ENCODE measurements at places on chromosomes 3 and 15.

DNA sequence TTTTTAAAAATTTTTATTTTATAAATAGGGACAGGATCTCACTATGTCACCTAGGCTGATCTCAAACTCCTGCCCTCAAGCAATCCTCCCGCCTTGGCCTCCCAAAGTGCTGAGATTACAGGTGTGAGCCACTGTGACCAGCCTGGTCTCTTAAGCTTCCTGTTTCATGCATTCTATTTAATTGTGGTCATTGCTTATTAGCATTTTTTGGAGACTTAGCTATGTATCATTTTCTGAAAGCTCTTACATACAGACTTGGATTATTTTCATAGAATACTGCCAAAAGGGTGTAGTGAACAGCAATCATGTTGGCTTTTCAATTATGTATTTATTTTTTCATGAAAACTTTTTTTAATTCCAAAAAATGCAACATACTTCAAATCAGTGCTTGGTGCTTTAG is 51.5 kb upstream of the DCUN1D1 start:
- DNase-seq = no peak

- no peak for DNase-seq
Observed at GRCh38 chr15:68363353-68363752, 68.6 kb downstream of the ITGA11 start.

DNA sequence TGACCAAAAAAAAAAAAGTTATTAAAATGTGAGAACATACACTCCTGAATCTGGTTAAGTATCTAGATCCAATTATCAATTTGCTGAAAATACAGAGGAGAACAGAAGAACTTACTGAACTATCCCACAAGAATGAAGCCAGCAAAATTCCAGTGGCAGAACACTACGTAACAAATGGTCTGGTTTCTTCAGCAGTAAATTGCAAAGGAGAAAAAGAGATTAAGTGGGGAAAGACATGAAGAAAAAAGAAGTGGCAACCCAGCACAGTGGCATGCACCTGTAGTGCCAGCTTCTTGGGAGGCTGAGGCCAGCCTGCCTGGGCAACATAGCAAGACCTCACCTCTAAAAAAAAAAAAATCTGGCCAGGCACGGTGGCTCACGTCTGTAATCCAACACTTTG is 62.1 kb downstream of the LHFPL4 start:
- no peak for DNase-seq

DNA sequence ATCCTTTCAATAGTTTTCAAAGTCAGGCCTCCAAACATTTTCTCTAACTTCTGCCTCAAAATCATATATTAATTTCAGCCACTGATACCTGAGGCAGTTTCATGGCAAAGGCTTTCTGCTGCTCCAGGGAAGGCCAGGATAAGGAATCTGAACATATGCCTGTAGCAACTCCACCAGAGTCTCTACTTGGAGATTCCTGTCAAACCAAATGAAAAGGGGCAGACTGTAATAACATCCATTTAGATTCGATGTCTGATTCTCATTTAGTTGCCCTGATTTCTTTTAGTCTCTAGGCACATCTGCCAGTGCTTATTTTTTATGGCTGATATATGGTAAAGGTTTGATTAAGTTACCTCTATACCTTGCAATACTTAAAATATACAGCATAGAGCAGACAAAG is 109.6 kb upstream of the ZNF385D start:
- DNase-seq = no peak

DNA sequence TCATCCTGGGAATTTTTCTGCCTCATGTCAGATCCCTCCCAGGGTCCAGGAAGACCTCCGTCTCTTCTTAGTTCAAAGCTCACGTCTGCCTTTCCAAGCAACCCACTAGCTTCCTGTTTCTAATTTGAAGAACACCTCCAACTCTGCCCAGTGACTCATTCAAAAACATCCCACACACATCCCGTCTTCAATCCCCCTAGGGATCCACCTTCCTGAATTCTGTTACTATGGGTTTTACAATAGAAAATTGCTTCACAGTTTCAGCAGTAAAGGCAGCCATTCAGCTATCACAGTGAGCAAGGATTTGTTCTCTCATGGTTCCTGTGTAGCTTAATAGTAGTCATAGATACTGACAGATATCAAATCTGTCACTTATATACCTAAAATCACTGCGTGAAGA is 308.3 kb upstream of the CCDC54 start:
- no peak for DNase-seq

GRCh38 chr3:196149831-196150301 is 61.3 kb downstream of the ZDHHC19 start:
- no peak for DNase-seq

DNA sequence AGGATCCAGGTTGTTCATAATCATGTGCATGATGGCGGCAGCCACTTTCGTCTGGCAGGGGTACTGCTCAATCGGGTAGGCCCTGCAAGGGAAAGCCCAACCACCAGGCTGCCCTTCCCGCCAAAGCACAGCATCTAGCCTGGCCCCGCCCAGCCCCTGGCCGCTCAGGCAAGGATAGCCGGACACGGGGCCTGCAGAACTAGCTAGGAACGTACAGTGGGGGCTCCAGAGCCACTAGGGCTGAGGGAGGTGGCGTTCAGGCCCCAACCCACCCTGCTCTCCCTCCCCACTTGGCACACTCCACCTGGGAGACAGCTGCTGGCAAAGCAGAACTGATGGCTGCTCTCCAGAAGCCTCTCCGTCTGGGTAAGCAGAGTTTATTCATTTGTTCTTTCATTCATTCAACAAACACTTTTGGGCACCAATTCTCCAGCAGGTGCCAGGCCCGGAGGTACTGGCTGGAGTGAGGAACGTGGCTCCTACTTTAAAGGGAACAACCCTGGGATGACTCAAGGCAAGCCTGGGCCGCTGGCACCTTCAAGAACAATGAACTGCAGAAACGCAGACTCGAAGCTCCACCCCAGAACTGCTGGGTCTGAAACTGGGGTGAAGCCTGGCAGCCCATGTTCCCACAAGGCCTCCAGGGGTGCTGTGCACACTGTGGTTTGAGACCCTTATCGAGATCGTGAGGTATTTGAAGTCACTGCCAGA is 7.8 kb downstream of the UROC1 start:
- DNase-seq = no peak

GRCh38 chr3:76523337-76523736 is 516.6 kb upstream of the ROBO2 start:
- DNase-seq = no peak

DNA sequence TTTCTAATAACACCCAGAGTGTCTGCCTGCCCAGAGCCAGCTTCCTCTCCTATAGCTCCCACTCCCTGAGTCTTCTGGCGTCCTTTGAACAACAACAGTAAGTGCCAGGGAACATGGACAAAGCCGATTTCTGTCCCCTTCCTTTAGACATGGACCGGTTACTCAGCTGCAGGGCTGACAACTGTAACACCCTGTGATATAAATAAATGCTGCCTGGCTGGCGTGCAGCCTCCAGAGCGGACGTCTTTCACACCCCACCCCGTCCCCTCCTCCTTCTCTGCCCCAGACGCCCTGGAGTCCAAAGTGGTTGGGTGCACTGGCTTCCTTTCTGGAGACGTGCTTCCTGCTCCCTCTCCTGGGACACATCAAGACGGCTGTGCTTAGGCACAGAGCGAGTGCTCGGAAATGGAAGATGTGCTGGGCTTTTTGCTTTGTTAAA is 281.9 kb upstream of the LRRFIP2 start:
- no peak for DNase-seq

- no peak for DNase-seq
Observed at GRCh38 chr3:175502155-175502554, 643.0 kb downstream of the NAALADL2 start.

- DNase-seq = no peak
Observed at GRCh38 chr15:71050461-71050860, 64.8 kb upstream of the THSD4 start.

All from T-cell (primary cell).